ENCODE measurements at places on chromosomes 13 and 19.

GRCh38 chr19:2207991-2208860 is 27.9 kb downstream of the PLEKHJ1 start:
- DNase-seq, result peak; percentile 12

DNA sequence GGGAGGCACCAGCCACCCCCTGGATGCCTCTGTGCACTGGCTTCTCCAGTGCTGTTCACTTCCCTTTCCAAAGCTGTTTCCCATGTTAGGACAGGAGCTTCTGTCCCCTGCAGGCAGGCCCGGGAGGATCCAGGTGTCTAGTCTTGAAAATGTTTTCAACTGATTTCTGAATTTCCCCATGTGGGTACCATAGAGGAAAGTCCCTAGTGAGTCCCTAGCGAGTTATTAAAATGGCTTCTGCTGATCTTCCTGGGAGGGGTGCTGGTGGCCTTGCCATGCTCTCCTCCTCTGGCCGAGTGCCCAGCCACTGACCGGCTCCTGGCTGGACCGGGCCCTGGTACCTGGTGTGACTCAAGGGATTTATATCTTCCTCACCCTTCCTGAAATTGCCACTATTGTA is 5.2 kb upstream of the ANKRD10 start:
- no peak for DNase-seq

DNA sequence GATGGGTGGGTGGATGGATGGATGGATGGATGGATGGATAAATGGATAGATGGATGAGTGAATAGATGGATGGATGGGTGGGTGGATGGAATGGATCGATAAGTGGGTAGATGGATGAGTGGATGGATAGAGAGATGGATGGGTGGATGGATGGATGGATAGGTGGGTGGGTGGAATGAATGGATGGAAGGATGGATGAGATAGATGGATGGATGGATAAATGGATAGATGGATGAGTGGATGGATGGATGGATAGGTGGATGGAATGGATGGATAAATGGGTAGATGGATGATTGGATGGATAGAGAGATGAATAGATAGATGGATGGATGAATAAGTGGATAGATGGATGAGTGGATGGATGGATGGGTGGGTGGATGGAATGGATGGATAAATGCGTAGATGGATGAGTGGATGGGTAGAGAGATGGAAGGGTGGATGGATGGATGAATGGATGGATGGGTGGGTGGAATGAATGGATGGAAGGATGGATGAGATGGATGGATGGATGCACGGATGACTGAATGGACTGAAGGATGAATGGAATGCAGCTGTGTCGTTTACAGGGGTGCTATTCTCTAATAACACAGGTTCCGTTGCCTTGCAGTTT is 21.8 kb downstream of the PRR22 start:
- DNase-seq, result no peak

- DNase-seq, result no peak
Measured at GRCh38 chr19:47445937-47446402, 25.7 kb downstream of the SLC8A2 start.

GRCh38 chr13:50106559-50106958 is 91.3 kb downstream of the KCNRG start:
- no peak for DNase-seq

GRCh38 chr13:36069881-36070366 is 61.3 kb downstream of the DCLK1 start:
- no peak for DNase-seq

GRCh38 chr19:1350867-1351266 is 32.8 kb upstream of the NDUFS7 start:
- no peak for DNase-seq

DNA sequence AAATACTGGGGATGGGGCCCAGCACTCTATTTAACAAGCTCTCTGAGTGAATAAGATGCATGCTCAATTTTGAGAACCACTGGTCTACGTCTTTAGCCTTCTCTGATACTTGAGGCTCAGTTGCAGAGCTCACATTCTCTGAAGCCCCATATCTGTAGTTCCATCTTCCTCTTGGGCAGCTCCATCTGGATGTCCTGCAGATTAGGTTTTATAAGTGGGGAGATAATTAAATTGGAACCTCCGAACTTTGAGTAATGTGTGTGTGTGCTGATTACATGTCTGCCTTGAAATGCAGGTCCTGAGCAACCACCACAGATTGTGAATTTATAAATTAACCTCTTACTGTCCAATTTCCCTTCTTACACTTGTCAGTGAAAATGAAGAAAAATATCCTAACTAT is 7.2 kb upstream of the RASL11A start:
- no peak for DNase-seq

GRCh38 chr13:77732287-77732686 is 34.8 kb downstream of the SLAIN1 start:
- DNase-seq, result no peak

DNA sequence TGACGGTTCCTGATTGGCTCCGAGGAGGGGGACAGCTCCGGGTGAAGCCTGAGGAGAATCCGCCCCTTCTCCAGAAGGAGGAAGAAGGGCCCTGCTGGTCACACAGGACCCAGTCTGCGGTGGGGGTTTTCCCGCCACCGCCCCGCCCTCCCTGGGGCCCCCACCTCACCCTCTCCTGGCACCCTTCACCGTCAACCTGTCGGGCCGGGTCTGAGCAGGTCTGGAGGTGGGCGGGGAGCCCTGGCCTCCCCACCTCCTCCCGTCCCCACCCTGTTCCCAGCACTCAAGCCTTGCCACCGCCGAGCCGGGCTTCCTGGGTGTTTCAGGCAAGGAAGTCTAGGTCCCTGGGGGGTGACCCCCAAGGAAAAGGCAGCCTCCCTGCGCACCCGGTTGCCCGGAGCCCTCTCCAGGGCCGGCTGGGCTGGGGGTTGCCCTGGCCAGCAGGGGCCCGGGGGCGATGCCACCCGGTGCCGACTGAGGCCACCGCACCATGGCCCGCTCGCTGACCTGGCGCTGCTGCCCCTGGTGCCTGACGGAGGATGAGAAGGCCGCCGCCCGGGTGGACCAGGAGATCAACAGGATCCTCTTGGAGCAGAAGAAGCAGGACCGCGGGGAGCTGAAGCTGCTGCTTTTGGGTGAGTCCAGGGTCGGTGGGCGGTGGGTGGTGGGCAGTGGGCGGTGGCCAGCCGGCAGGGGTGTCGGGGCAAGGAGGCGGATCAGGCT is at the start of gene GNA15:
Gene GNA15 (plus strand): TSS at position 73 of the 723 bp plus-strand sequence. CDS start 418 bp downstream, at position 491.
- DNase-seq, result no peak

DNA sequence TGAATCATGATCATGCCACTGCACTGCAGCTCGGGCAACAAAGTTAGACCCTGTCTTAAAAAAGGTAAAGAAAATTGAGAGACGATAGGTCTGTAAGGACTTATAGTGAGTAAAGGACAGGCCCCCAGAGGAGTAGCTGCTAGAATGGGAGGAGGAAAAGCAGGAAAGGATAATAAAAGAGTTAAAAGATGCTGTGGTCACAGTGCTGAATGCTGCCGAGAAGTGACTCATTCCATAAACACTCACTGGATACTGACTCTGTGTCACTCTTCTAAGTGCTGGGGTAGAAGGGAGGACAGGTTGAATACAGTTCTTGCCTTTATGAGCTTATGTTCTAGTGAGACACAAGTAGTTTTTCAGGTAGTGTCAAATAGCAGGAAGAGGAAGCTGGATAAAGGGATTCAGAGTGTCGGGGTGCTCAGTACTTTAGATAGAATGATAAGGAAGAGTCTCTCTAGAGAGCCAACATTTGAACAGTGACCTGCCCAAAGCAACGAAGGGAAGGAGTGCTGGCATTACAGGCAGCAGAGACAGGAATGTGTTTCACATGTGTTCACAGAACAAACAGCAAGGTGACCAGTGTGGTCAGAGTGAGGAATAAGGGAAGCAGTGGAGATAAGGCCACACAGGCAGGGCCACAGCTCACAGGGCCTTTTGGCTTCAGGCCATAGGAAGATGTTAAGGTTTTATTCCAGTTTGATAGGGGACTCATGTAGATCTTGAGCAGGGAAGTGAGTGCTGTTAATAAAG is 1240.5 kb downstream of the UQCRFS1 start:
- no peak for DNase-seq

DNA sequence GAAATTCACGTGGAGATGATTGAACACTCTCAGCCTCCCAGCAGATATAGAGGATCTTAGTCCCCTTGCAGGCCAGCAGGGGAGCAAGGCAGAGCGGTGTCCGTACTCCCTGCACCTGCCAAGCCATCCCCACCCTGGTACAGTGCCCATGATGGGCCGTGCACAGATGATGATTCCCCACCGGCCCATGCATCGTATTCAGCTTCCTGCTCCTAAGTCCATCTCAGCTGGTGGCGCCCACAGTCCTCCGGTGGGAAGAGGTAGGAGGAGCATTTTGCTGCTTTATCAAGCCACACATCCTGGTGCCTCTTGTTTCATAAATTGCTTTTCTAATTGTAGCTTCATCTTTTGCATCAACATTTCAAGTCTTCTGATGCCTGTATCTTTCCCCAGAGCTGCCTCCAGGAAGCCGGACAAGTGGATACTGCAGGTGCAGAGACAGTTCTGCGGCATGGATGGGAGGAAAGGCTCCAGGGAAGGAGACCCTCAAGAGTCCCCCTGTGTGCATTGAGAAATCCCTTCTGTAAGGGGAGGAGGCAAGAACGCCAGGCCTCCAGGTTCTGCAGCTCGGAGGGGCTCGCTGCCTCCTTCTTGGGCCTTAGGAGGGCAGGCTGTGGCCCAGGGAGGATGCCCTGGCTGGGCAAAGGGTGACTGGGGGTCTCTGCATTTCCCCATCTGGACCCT is 55.3 kb downstream of the F2RL3 start:
- DNase-seq, result no peak

DNA sequence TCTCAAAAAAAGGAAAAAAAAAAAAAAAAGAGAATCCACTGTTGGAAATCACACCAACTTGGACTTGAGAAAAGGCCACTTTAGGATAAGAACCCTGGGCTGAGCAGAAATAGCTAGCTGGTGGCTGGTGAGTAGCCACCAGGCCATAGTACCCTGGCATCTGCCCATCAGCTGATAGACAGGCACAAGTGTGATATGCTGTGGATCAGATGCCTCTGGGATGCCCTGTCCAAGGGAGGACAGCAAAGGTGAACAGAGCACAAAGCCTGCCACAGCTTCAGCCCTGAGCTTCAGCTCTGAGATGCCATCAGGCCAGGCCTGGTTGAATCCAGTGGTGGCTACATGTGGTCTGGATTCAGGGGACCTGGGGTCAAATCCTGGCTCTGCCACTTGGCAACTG is 8.7 kb downstream of the SIRT2 start:
- no peak for DNase-seq

- no peak for DNase-seq
Measured at GRCh38 chr19:16914421-16914820, 25.6 kb downstream of the F2RL3 start.

- no peak for DNase-seq
Measured at GRCh38 chr19:2567996-2568395, 92.1 kb downstream of the GADD45B start.

DNA sequence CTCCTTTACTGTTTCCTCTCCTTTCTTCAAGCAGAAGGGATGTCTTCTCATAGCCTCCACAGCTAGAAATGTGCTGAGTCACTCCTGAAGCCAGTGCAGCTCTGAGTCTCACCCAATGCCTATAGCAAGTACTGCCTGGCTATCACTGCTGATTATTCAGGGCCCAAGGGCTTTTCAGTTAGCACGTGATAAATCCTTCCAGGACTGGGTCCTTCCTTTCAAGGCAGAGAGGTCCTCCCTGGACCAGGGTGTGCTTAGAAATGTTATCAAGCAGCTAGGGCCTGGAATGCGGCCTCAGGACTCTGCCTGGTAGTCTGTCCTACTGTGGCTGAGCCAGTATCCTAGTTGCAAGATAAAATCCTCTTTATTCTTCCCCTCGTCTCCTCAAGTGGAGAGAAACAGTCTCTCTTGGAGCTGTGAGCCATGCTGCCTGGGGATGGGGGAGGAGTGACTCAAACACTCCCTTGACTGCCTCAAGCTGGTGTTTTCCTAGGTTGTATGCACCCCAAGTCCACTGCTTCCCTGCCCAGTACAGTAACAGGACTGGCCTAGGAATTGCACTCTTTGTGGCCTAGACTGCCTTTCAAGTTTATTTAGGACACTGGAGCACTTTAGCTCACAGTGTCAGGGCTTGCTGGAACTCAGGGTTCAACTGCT is 198.7 kb upstream of the SERP2 start:
- DNase-seq, result no peak

GRCh38 chr19:17517898-17518297 is 6.4 kb downstream of the PGLS start:
- no peak for DNase-seq
